ENCODE measurements at places on chromosomes 4 and X. TPM values are rescaled to one million over a fixed set of nuclear protein-coding genes. Genes with fewer than 3 reads are reported as not detected.

PNMA5 gene
- total RNA-seq: not detected

DNA sequence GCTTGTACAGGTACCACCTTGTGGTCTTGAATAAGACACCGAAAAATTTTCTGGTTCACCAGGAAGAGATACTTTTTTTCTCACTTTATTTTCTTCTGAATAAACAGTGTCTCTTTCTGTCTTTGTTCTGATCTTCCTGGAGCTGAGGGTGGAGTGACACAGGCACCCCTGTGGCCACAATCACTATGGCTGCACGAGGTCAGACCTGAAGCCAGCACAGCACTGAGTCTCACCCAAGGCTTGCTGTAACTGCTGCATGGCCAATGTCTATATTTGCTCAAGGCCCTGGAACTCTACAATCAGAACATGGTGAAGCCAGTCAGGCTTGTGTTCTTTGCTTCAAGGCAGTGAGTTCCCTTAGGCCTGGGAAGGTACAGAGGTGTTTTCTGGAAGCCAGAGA, 87.2 kb downstream of the GPR174 start:
- H3K27ac ChIP-seq: no peak overlapping the region
- no peaks in the 10 kb centered on the region for H3K4me1 ChIP-seq
- no peak overlapping the region for H3K4me3 ChIP-seq

DNA sequence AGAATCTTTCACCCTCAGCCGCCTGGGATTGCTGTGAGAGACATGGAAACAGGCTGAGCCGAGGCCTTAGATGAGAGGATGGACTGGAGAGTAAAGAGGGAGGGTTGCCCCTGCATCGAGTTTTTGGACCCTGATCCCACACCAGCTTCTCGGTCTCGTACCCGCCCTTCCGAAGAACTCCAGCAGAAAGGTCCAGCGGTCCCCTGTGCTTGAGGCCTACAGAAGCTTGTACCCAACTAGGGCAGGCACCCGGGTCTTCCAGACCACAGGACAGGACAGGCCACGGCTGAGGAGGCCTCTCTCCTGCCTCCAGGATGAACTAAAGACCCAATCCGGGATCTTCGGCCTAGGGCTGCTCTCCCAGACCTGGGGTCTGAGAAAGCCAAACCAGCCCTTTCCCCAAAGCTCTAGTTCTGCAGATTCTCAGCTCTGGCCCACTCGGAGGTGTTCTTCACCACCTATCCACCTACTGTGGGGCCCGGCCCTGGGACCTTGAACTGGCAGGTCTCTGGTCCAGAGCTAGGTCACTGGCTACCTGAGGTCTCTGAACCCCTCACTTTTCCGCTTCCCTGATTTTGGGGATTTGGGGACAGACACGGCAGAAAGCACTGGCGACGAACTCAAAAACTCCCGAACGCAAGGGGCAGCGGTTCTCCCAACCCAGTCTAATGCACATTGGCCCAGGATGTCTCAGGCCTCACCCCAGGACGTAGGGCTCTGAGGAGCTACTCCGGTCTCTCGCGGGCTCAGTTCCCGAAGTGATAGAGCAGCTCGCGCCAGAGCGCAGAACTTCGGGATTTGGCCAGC, 1.1 kb downstream of the NKX3-2 start:
- H3K27me3 ChIP-seq: peaks cover 82% of the 10 kb centered on the region
- peaks cover 32% of the 10 kb centered on the region for H3K4me1 ChIP-seq
- no peaks in the 10 kb centered on the region for H3K36me3 ChIP-seq
- no peak overlapping the region for H3K27ac ChIP-seq
- no peak overlapping the region for H3K4me3 ChIP-seq

DNA sequence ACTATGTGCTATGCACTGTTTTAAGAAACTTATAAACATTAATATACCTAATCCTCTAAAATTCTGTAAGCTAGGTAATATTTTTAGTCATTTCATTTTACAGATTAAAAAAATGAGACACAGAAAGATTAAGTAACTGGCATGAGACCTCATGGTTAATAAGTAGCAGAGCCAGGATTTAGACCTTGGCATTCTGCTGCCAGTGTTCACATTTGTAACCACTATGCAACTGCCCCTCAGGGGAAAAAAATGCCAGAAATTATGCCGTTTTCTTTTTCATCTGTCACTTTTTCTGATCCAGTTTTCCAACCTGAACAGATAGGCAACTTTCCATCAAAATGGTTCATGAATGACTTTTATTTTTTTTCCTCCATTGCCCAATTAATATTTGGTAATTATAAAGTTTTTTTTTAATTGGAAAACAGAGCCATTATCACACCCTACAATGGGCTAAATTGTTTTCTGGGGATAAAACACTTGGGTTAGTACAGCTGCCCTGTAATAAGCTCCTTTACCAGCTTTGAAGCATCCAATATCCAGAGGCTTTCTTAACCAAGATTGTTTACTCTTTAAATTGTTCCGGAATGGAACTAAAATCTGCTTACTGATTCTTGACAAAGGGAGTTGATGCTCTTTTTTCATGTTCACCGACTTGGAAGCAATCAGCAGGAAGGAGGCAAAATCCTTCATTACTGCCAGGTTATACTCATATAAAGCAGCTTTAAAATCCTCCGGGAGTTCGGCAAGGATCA, 56.4 kb upstream of the DDX60 start:
- no peak overlapping the region for H3K4me3 ChIP-seq
- no peaks in the 10 kb centered on the region for H3K27me3 ChIP-seq
- no peak overlapping the region for H3K27ac ChIP-seq
- no peaks in the 10 kb centered on the region for H3K4me1 ChIP-seq
- H3K36me3 ChIP-seq: peaks cover 11% of the 10 kb centered on the region
- no peak for DNase-seq

CNOT6L gene
- total RNA-seq: 100 TPM

- H3K4me3 ChIP-seq: no peak overlapping the region
- no peak for DNase-seq
- H3K36me3 ChIP-seq: no peaks in the 10 kb centered on the region
- H3K27ac ChIP-seq: no peak overlapping the region
- H3K27me3 ChIP-seq: no peaks in the 10 kb centered on the region
- H3K4me1 ChIP-seq: no peaks in the 10 kb centered on the region
Observed at GRCh38 chr4:19925516-19925915, 326.2 kb upstream of the SLIT2 start.

GRCh38 chrX:155179346-155179997, 36.8 kb upstream of the VBP1 start:
- no peak overlapping the region for H3K4me3 ChIP-seq
- H3K27ac ChIP-seq: no peak overlapping the region
- H3K27me3 ChIP-seq: no peaks in the 10 kb centered on the region
- H3K36me3 ChIP-seq: no peaks in the 10 kb centered on the region

GRCh38 chr4:76984788-76985211, 35.2 kb downstream of the SEPTIN11 start:
- H3K27me3 ChIP-seq: no peaks in the 10 kb centered on the region
- H3K36me3 ChIP-seq: no peaks in the 10 kb centered on the region
- H3K4me1 ChIP-seq: peaks cover 59% of the 10 kb centered on the region
- no peak overlapping the region for H3K4me3 ChIP-seq

SLC16A2 gene
- total RNA-seq: 0.46 TPM

GRCh38 chrX:17882680-17883079, 21.6 kb upstream of the RAI2 start:
- DNase-seq: no peak
- no peaks in the 10 kb centered on the region for H3K36me3 ChIP-seq
- no peak overlapping the region for H3K4me3 ChIP-seq
- H3K27me3 ChIP-seq: no peaks in the 10 kb centered on the region
- H3K27ac ChIP-seq: no peak overlapping the region
- no peaks in the 10 kb centered on the region for H3K4me1 ChIP-seq

DNA sequence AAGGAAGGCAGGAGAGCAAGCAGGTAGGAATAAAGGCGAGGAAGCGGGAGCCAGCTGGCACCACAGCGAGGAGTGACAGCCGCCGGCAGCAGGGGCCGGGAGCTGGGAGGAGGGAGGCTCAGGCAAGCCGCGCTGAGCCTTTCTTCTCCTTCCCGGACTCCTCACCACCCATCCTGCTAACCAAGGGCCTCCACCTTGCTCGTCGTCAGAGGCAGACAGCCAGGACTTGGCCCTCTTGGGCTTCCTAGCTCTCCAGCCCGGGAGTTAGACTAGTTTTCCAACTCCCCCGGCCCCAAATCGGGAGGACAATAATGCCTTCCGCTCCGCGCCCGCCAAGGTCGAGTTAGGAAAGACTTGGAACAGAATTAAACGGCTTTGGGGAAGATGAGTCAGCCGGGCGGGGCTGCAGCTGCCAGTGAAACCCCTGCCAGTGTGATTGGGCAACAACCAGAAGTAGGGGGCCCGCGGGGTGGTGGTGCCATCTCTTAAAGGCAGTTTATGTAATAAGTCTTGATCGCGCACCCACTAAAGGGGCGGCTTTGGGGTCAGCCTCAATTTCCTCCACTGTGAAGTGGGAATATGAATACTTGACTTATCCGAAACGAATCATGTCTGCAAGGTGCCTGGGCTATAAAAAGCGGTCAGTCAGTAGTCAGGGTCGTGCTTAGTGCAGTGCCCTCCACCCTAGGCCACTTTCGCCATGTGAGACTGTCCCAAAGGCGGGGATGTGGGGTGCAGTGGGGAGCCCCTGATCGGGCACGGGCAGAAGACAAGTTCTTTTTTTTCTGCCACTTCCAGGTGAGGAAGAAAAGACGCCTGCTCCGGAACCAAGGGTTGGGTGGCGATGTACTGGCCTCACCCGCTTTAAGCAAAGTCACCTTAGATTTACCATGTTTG, 6.7 kb upstream of the HSD17B10 start:
- H3K27ac ChIP-seq: no peak overlapping the region
- peak overlapping the region; percentile 50 for H3K4me3 ChIP-seq
- H3K27me3 ChIP-seq: no peaks in the 10 kb centered on the region

DNA sequence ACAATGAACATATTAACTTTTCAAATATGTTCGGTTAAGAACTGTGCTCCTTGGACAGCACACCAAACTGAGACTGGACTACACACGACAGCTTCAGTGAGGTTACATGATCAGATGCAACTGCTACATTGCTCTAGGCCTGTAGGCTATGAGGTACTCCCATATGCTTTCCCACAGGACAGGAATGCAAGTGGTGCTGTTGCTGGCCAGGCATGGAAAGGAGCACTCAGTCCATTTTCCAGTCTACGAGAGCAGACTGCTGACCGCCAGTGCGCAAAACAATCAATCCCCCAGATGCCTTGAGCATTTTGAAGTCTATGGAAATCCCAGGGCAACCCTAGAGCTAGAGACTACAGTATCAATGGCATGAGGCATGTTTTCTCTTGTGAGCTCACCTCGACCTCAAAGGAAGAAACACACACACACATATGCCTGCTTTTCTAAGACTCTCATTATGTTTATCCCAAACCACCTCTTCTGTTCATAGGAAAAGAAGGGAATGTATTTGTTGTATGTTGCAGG, 70.8 kb upstream of the SPP1 start:
- no peaks in the 10 kb centered on the region for H3K27me3 ChIP-seq
- no peak overlapping the region for H3K27ac ChIP-seq
- no peaks in the 10 kb centered on the region for H3K4me1 ChIP-seq

PPP4R3C gene
- total RNA-seq: not detected

ETDA gene
- not detected for total RNA-seq

GRCh38 chr4:81421346-81422218, 50.1 kb downstream of the RASGEF1B start:
- H3K36me3 ChIP-seq: no peaks in the 10 kb centered on the region
- no peak for DNase-seq
- H3K27me3 ChIP-seq: no peaks in the 10 kb centered on the region
- peak overlapping the region; percentile 62 for H3K27ac ChIP-seq

PCDH10 gene
- not detected for total RNA-seq

DNA sequence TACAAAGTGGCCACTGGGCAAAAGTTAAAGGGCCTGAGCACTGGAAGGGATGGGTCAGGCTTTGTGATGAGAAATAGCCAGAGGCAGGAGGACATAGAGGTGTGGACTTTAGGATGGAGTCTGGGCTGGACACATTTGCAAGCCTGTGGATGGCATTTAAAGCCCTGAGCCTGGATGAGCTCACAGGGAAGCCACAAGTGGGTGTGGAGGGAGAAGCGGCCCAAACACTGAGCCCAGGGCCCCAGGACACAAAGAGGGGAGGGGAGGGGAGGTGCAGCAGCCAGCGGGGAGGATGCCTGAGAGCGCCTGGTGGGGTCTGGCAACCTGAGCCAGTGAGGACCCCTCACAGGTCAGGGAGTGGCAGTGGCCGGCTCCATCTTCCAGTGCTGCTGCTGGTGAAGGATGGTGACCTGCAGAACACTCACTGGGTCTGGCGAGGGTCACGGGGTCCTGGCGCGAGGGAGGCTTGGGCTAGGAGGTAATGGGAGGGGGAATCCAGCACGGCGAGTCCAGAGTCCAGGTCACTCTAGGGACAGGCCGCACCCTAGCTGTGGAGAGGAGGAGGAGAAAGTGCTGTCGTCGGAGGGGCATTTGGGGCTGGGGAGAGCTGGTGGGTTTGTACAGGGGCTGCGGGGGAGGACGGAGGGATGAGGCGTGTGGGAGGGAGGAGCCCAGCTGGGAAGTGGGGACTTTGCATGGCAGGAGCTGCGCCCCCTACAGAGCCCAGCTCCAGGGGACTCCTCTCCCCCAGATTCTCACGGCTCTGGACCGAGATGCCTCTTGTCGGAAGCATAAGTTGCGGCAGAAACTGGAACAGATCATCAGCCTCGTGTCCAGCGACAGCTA, 7.0 kb downstream of the LAGE3 start:
- no peak overlapping the region for H3K4me3 ChIP-seq
- no peaks in the 10 kb centered on the region for H3K27me3 ChIP-seq
- no peak for DNase-seq

ACSL1 gene
- 25.4 TPM for total RNA-seq

DNA sequence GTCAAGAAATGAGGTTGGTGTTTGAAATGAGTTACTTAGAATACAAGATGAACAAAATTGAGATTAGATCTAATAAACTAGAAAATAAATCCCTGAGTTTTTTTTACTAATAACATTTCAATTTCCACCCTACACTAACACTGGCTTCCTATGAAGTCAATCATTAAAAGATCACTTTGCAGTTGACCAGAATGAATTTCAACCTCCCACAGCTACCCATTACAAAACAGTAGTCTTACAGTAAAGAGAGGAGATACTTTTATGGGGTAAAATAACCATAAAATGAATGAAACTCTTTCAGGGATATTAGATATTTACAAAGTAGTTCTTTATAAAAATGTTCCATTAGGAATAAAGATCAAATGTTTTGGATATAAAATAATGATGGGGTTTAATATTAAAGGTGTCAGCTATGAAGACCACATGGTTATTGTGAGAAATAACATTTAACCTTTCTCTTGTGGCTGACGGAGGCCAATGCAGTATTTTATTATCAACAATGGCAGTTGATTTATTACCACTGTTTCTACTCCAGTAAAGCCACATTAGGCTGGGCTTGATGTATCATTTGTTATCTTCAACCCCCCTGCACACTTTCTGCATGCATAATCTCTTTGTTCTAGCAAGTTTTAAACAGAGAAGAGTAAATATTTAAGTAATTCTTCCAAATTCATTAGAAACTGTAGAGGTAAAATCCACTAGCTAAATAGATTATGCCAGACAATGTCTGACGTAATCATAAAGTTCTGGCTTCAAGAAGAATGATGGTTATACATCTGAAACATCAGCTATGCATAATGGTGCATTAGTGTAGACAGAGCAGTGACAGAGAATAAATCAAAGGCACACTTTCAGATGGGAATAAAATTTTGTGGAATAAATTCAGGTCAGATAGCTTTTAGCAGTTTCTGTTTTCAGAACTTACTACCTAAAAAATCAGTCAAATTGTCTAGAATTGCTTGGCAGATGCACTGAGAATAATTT, 516.6 kb downstream of the PCDH18 start:
- H3K4me3 ChIP-seq: no peak overlapping the region
- H3K27ac ChIP-seq: no peak overlapping the region
- no peaks in the 10 kb centered on the region for H3K36me3 ChIP-seq
- no peak for DNase-seq
- no peaks in the 10 kb centered on the region for H3K4me1 ChIP-seq

SLC10A4 gene
- total RNA-seq: not detected
